Amygdala (tissue), 56 donors: ENCODE measurements at places on chromosomes 2 and 18.

GRCh38 chr2:26633351-26633945 lies 7.7 kb downstream of the CIB4 start:
- DNase-seq: no peak

DNA sequence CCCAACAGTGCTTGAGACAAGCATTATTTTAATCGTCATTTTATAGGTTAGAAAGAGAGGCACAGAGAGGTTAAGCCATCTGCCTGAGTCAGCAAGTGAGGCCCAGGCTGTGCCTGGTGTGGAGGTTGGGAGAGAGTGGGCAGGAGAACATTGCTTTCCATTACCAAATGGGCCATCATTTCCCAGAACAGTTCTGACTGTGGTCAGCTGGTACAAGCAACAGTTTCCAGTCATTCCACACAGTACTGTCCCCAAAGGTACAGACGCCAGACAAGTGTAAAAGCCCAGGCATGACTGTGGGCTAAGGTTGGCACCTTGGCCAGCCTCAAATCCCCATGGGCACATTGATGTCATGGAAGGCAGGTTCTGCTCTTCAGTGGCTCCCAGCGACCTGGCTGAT lies 98.2 kb upstream of the LCLAT1 start:
- DNase-seq: no peak

GRCh38 chr2:9336576-9337314 lies 86.6 kb downstream of the ITGB1BP1 start:
- DNase-seq: no peak

- no peak for DNase-seq
Measured at GRCh38 chr2:32250290-32250689, 14.4 kb downstream of the NLRC4 start.

GRCh38 chr2:175039031-175039430 lies 33.9 kb upstream of the CHN1 start:
- no peak for DNase-seq

GRCh38 chr18:37230768-37231167 lies 334.8 kb downstream of the CELF4 start:
- no peak for DNase-seq

DNA sequence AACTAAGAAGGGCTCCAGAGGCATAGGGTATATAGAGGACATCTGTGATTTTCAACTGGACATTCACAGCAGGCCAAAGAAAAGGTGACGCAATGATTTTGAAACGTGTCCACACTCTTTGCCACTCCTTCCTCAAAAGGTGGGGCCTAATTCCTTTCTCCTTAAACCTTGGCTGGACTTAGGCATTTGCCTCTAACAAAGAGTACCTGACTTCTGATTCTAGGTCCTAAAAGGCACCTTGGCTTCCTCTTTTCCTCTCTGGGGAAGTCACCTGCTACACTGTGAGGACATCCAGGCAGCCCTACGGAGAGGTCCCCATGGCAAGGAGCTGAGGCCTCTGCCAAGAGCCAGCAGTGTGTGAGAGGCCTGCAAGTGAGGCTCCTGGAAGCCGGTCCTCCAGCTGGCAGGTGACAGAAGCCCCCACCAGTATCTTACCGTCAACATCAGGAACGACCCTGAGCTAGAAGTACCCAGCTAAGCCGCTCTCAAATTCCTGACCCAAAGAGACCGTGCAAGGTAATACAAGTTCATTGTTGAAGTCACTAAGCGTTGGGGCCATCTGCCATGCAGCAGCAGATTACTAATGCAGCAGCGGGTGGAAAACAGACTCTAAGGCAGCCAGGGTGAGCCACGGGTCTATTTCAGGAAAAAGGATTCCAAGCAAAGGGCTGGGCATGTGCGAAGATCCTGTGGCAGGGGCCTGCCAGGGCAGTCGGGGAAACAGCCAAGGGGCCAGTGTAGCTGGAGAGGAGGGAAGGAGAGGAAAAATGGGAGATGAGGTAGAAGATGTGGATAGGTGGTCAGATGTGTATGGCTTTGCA lies 7.4 kb upstream of the HES6 start:
- no peak for DNase-seq

DNA sequence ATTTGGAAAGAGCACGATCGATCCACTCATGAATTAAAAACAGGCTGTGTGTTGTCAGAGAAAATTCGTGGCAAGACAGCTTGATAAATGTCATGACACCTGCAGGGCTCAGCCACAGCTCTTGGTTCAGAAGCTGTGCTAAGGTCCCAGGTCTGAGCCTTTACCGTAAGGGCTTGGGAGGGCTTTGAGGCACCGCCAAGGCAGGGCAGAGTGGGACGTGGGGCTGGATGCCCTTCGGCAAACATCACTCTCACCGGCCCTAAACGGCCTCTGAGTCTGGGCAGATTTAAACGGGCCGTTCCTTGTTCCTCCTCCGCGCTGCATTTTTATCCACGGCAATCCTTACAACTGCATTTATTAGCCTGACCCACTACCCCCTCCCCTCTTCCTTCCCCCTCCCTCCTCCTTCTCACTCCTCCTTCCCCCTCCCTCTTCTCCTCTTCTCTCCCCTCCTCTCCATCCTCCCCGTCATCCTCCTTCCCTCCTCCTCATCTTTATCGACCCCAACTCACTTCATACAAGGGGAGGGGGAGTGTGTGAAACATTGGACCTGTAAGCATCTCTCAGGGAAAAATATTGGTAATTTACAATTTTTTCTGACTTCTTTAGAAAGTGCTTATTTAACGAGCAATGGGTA lies 33.9 kb downstream of the MBP start:
- DNase-seq: no peak

DNA sequence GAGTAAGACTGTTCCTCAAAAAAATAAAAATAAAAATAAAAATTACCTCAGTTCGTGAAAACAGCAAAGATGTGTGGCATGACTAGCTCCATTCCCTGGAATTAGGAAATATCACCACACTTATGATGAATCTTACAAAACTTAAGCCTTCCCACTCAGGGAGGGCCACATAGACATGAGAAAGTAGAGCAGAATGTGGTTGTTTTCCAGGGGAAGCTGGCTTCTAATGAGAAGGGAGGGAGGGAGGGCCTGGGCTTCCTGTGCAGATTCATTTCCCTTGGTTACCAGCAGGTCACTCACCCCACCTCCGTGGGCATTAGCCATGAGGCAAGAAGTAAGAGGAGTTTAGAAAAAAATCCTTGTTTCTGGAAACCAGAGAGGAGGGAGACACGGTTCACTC lies 95.9 kb upstream of the RMDN2 start:
- no peak for DNase-seq

DNA sequence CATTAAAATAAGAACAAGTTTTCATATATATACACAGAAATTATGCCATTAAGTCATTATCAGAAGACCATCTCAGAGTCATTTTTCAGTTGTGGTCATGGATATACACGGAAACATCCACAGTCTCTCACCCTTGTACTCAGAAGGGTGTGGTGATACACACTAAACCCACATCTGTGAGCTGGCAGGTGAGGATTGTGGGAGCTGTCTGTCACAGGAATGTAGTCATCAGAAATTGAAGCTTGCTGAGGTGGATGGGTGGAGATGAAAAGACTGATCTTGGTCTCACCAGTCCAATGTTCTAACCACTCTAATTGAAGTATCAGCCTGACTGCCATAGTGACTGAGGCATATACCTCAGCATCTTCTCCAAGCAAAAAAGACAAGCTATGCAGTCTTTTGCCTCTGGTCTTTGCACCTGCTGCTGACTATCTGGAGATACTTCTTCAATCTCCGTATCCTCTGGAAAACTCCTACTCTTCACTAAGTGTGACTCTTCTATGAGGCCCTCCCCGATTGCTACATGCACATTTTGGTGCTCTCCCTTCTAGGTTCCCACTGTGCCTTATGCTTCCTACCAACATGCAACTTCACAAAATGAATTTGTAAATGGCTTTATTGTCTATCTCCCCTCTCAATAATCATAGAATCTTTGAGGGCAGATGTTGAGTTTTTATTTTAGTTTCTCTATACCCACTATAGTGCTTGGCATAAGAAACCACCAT lies 232.8 kb downstream of the DYM start:
- DNase-seq: no peak

DNA sequence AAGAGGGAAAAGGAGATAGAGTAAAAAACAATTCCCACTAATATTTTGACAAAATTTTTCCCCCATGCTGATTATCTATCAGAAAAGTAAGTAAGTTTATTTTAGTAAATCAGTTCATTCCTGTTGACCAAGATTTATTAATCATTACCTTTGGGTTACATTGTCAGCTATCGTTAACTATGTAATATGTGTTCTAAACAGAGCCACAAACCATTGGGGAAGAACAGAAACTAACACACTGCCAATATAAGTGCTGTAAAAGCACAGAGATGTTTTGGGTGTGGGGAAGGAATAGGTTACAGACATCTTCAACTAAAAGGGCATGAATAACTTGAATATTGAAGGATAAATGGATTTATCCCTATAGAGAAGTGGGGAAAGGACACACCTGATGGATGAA lies 42.5 kb upstream of the ACADL start:
- no peak for DNase-seq

- DNase-seq: peak; percentile 89
Measured at GRCh38 chr2:64228126-64228678, 84.0 kb upstream of the PELI1 start.

DNA sequence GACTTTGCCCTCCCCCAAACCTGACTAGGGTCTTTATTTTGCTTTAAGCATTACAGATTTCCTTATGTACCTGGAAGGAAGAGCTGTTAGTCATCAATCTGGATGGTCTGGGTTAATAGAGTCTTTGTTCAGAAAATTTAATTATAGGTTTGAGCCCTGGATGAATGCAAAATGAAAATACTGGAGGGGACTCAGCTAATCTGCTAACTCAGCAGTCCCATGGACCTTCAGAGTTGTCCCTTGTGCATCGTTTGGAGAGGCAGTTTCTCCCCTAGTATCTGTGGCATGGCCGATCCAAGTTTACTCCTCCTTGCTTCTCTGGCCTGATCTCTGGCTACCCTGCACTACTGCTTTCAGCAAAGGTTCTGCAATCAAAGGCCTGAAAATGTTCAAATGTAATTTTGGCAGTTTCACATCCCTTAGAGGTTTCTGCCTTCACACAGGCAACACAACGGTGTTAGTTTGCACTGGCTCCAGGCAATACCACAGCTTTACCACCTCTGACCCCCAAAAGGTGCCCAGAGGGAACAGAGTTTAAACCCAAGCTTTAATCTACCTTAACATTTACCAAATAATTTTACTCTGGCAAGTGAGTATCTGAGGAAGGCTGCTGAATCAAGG lies 134.3 kb downstream of the THADA start:
- no peak for DNase-seq

GRCh38 chr2:126802774-126803433 lies 95.8 kb upstream of the TEX51 start:
- DNase-seq: no peak

GRCh38 chr2:215392687-215393270 lies 43.1 kb downstream of the FN1 start:
- DNase-seq: no peak

- no peak for DNase-seq
Measured at GRCh38 chr2:197516393-197516761, 511 bp downstream of the MOB4 start.

GRCh38 chr2:9538000-9538507 lies 17.6 kb downstream of the ADAM17 start:
- DNase-seq: no peak

GRCh38 chr2:172234716-172235691 lies 132.3 kb upstream of the DLX2 start:
- DNase-seq: no peak

- peak; percentile 11 for DNase-seq
Measured at GRCh38 chr18:24271381-24272228, 126.0 kb downstream of the OSBPL1A start.

GRCh38 chr2:207279520-207279919 lies 113.8 kb upstream of the KLF7 start:
- DNase-seq: no peak

GRCh38 chr2:135093670-135094330 lies 41.7 kb downstream of the RAB3GAP1 start:
- DNase-seq: no peak

- no peak for DNase-seq
Measured at GRCh38 chr2:234542742-234543141, 45.9 kb upstream of the ARL4C start.

DNA sequence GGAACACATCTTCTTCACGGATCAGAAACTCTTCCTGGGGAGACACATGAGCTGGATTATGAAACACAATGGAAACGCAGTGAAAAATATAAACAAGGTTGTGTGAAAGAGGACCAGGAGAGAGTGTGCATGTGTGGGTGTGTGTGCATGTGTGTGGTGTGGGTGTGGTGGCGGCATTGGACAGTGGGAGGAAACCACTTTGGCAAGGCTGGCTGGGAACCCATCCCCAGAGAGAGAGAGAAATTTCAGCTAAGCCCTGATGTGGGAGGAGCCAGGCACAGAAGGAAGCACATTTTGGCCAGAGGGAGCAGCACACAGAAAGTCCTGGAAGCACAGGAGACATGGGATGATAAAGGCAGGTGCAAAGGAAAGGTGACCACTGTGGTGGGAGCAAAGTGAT lies 147.6 kb upstream of the COPS8 start:
- no peak for DNase-seq

GRCh38 chr2:43214253-43214652 lies 12.2 kb downstream of the ZFP36L2 start:
- DNase-seq: no peak

GRCh38 chr18:49841236-49842217 lies 28.2 kb upstream of the ACAA2 start:
- no peak for DNase-seq

- no peak for DNase-seq
Measured at GRCh38 chr2:208062113-208062512, 36.8 kb upstream of the PLEKHM3 start.

GRCh38 chr18:69401226-69401971 lies 711 bp downstream of the DOK6 start:
- DNase-seq: peak; percentile 34

GRCh38 chr2:241866790-241867645 lies 2.5 kb upstream of the RTP5 start:
- no peak for DNase-seq

GRCh38 chr18:3892152-3892551 lies 442.2 kb downstream of the TGIF1 start:
- no peak for DNase-seq
